ENCODE measurements at places on chromosomes 13 and 19. TPM values are rescaled to one million over a fixed set of nuclear protein-coding genes. Genes with fewer than 3 reads are reported as not detected.
A peak's percentile ranks its signal among the peaks of the same experiment; 100 is the strongest.

The ZNF43 gene
- total RNA-seq, result 30.2 TPM

The ZFR2 gene
- 0.82 TPM for total RNA-seq

The GAMT gene
- total RNA-seq, result 13.0 TPM

DNA sequence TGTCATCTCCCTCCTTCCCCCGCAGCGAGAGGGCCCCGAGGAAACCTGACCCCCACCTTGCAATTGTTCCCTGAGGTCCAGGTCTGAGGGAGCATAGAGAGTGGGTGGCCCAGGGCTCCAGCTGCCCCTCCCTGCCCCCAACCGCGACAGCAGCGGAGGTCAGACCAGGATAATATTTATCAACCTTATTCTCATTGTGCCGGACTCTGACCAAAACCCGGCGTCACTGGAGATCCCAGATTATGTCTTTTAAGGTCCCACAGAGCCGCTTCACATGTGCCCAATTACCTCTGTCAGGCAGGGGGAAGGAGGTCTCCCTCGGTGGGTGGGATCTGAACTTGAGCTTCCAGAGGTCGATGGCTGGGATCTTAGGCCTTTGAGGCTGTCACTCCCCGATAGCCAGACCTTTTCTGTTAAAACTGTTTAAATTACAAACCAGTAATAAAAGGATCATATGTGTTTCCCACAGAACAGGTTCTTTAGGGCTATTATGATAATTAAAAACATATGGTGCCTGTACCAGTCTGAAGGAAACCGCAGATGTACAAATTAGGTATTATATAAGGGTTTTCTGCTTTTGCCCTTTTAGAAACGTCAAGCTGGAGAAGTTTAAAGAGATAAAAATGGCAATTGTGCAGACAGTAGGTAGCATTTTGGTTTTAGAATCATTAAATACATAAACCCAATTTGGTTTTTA lies 195.5 kb downstream of the ZNF536 start:
- no peaks in the 10 kb centered on the region for H3K4me1 ChIP-seq
- H3K36me3 ChIP-seq, result no peaks in the 10 kb centered on the region
- no peak for DNase-seq

GRCh38 chr19:35248310-35249145 lies at the start of gene LSR:
Gene LSR (plus strand): TSS chr19:35249002. CDS start chr19:35249023, 21 bp downstream.
- H3K27me3 ChIP-seq, result peaks cover 6% of the 10 kb centered on the region
- H3K36me3 ChIP-seq, result peaks cover 7% of the 10 kb centered on the region
- H3K4me3 ChIP-seq, result peak within 1 kb of the TSS; percentile 86

GRCh38 chr19:47273313-47274070 lies 1.2 kb upstream of the INAFM1 start:
- peak overlapping the region; percentile 100 for H3K4me3 ChIP-seq
- H3K27me3 ChIP-seq, result no peaks in the 10 kb centered on the region
- peaks cover 25% of the 10 kb centered on the region for H3K36me3 ChIP-seq
- DNase-seq, result peak; percentile 87
- peak overlapping the region; percentile 92 for H3K27ac ChIP-seq

DNA sequence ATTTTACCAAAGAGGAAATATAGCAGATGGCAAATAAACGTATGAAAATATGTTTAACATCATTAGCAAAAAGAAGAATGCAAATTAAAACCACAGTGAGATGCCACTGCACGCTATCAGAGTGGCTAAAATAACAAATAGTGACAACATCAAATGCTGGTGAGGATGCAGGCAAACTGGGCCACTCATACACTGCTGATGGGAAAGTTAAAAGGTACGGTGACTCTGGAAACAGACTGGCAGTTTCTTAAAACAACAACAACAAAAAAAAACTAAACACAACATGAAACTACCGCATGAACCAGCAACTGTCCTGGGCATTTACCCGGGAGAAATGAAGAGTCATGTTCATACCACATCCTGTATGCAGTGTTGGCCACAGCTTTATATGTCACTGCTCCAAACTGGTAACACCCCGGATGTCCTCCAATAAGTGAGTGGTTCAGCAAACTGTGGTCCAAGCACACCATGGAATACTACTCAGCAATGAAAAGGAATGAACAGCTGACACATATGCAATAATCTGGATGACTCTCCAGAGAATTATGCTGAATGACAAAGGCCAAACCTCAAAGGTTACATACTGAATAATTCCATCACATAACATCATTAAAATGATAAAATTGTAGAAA lies 22.3 kb downstream of the EPS15L1 start:
- peaks cover 37% of the 10 kb centered on the region for H3K4me1 ChIP-seq
- no peak overlapping the region for H3K4me3 ChIP-seq
- peak; percentile 70 for DNase-seq
- no peaks in the 10 kb centered on the region for H3K36me3 ChIP-seq
- no peaks in the 10 kb centered on the region for H3K27me3 ChIP-seq

DNA sequence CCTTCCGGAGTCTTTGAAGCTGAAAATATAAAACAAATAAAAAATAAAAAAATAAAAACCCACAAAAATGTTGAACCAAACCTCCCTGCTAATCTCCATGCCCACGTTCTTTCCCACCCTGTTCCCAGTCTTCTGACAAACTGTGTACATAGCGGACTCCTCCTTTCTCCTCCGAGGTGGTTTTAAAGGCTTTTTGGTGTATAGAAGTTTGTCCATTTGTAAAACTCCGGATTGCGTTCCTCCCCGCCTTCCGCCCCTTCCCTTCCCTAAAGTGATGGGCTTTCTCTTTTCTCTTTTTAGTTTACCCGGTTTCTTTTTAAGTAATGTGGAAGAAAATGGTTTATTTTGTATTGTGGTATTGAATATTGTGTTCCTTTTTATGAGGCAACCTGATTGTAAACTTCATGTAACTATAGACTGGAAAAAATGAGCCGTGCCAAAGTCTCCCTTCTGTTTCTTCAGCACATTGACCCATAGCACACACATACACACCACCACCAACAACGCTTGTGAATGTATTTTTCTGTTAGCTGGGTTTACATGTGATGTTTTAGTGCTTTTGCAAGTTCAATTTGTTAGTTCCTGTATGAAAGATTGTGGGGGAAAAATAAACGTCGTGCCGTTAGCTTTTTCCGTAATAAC lies 4.4 kb downstream of the ZIC2 start:
- H3K4me3 ChIP-seq, result no peak overlapping the region
- no peak for DNase-seq
- no peaks in the 10 kb centered on the region for H3K36me3 ChIP-seq
- H3K27me3 ChIP-seq, result peaks cover 93% of the 10 kb centered on the region
- no peak overlapping the region for H3K27ac ChIP-seq
- peaks cover 53% of the 10 kb centered on the region for H3K4me1 ChIP-seq
